ENCODE measurements at places on chromosomes 2 and 18.

- no peak for DNase-seq
Measured at GRCh38 chr2:11699686-11700670, 30.0 kb upstream of the NTSR2 start.

DNA sequence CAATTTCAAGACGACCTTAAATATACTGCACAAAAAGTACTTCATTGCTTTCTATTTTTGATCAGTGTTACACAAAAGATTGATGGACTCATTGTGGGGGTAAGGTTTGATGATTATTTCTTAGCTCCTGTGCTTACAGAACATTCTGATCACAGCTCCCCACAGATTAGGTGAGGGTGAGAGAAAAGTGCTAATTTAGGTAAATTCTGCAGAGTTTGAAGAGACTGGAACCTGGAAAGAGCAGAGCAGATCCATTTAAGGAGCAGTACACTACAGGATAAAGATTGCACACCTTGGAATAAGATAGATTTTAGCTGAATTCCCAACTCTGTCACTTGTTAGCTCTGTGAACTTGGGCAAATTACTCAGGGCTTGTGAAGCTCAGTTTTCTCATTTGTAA lies 291.9 kb upstream of the CDH7 start:
- DNase-seq: no peak

DNA sequence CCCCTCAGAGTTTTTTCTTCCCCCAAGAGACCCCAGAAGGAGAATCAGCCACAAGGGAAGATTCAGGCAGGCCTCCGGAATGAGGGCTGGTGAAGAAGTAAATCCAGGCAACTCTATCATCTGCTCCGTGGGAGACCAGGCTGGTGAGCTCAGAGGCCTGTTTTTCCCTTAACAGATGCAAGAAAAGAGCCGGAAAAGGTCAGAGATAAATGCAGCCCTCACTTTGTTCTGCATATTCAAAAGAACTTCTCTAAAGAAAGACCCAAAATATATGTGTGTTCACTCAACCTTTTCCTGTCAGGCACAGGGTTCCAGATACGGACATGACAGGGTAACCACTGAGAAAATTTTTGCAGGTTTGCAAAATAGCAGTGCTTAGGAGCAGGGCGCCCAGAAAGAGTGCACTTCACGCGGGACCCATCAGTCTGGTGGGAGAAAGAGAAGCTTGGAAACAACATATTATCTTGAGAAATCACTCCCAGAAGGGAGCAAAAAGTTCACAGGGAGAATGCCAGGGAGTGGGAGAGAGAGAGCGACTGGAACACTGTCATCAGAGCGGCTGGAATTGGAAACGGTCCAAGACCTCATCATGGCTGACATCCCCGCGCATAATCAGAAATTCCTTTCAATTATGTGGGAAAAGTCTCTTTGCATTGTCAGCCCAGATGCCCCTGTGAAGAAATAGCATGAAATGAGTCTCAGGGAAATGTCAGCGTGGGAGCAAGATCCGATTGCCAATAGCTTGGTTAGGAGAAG lies 244.8 kb upstream of the SLC14A2 start:
- DNase-seq: no peak

- no peak for DNase-seq
Measured at GRCh38 chr2:159201360-159202063, 85.0 kb downstream of the WDSUB1 start.

DNA sequence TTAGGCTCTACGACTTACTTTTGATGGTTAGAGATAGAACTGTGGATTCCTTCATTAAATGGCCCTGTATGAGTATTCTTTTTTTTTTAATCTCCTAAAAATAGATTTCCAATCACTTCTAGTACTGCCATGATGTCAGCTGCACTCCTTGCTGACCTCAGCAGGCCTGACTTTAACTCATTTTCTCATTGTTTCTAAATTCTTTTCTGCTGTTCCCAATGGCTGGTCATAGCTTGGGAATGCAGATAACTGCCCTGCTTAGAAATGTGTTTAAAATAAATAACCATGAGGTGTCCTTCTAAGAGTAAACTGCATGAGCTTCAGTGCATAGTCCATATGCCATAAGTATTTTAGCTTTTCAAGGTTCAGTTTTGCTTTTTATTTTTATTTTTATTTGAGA lies 15.7 kb downstream of the CCDC85A start:
- peak; percentile 76 for DNase-seq

DNA sequence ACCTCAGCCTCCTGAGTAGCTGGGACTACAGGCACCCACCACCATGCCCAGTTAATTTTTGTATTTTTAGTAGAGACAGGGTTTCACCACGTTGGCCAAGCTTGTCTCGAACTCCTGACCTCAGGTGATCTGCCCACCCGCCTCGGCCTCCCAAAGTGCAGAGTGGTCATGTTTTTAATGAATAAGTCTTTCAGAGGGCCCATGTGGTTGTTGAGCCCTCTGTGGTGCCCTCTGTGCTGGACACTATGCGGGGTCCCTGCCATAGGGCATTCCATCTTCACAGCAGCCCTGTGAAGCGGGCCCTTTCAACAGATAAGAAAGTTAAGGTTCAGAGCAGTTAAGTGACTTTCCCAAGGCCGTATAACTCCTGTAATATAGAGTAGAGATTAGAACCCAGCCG lies 25.9 kb downstream of the MYO7B start:
- no peak for DNase-seq

- no peak for DNase-seq
Measured at GRCh38 chr2:68046642-68047240, 16.1 kb downstream of the C1D start.

DNA sequence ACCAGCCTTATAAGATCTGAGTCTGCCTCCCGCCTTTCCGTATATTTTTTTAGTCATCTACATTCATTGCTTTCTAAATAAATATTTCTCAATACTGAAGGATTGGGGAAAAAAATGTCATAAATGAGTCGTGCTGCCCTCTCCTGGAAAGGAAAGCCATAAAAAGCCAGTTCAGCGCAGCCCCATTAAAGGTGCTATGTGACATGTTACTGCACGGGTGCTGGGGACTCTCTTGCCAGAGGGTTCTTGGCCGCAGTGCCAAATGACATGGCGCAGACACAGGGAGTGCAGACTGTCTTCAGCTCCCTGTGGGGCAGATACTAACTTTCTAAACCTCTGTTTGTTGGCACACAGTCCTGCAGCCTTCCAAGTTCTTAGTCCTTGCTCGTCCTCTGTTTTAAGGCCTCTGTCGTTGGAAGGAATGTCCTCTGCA lies 53.7 kb upstream of the MAP3K20 start:
- no peak for DNase-seq

DNA sequence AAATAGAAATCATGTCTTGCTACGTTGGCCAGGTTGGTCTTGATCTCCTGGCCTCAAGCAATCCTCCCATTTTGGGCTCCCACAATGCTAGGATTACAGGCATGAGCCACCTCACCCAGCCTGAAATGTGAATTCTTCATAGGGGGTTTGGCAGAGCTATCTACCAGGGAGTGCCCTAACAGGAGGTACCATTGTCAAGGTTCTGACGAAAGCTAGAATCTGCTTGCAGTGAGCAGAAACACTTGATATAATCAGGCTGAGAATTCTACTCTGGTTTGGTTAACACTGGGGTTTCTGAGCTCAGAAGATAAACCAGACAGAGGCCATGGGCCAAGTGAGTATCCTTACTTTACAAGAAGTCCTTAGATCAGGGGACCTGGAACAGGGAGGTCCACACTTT lies 7.2 kb upstream of the LAMA3 start:
- DNase-seq: no peak

GRCh38 chr18:11526675-11527074 lies 82.7 kb upstream of the SLC35G4 start:
- no peak for DNase-seq

DNA sequence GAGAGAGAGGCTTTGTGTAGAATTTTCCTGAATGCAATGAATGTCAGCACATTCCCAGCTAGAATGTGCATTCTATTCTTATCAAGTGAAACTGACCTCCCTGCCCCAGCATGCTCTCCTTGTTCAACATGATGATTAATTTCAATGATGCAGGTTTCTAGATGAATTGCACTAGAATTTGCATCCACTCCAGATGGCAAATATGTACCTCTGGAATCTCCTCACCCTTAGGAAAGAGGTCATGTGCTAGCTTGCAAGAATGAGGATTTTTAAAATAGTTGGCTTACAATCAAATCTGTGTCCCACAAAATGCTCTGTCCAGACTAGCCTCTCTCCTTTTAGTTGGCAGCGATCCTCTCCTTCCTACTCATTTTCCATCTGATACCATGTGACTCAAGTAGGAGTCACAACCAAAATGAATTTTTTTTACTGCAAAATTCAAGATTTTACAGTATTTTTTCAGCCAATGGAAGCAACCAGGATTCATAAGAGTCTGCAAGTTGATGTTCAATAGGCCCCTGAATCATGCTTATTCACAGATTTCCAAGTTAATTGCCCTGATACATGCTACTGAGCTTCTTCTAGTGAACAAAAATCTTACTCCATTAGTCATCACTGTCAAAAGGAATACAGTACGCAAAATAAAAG lies 21.0 kb upstream of the STAT4 start:
- peak; percentile 88 for DNase-seq

GRCh38 chr2:222871291-222871690 lies 10.5 kb downstream of the ACSL3 start:
- DNase-seq: no peak

DNA sequence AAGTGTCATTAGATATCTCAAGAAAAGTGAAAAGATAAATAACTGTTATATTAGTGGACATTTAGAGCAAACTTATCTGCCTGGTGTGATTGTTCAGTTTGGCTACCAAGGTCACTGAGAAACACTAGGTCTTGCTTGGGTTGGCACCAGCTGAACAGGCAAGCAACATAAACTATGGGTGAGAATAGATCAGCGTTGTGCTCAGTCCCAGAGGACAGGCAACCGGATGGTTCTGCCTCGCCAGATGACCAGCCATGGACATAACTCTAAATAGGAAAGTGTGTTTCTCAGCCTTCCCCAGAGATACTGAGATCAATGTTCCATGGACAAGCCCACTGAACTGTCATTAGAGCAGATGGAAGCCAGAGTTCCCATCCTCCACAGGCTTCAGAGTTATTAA lies 203.4 kb upstream of the VRK2 start:
- DNase-seq: no peak

DNA sequence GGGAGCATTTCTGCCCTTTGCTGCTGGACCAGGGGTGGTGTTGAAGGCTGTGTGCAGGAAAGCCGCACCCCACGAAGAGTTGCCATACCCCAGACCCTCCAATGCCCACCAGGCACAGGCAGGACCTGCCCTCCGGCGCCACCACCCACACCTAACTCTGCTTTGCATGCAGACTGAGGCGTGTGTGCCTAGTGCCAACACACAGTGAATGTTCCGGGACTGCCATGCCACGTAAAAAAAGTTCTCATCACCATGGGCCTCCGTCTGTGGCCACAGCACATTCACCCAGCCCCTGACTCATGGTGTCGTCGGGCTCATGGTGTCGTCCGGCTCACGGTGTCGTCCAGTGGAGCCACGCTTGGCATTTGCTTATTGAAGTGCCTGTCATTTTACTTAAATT lies 184.9 kb upstream of the RAB6C start:
- DNase-seq: no peak

DNA sequence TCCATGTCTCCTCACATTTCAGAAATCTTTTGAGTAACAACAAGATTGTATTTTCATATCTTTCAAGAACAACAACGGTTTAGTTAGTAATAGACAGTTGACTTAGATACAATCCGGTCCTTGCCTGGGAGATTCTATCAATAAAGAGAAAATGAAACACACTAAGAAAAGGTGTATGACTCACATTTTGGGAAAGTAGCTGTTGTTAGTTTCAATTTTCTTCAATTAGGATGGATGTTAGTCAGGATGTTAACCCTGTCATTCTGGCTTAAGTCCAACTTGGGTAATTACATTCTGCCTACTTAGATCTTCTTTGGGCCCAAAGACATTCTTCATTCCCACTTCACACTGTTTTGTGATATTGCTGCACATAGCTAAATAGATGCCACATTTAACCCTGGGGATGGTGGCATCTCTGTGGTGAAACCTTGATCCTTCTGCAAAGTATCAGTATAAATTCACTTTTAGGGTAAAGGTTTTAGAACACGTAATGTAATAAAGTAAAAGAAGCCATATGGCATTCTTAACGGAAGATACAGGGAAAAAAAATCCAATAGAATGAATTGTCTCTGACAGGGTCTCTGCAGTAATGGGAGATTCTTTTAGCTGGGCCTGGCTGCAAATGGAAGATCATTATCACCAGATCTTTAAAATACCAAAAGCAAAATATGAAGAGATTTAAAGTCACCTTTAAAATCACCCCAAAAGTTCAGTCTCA lies 365.5 kb downstream of the FIGN start:
- no peak for DNase-seq

- DNase-seq: no peak
Measured at GRCh38 chr2:128526455-128526976, 207.8 kb upstream of the HS6ST1 start.

DNA sequence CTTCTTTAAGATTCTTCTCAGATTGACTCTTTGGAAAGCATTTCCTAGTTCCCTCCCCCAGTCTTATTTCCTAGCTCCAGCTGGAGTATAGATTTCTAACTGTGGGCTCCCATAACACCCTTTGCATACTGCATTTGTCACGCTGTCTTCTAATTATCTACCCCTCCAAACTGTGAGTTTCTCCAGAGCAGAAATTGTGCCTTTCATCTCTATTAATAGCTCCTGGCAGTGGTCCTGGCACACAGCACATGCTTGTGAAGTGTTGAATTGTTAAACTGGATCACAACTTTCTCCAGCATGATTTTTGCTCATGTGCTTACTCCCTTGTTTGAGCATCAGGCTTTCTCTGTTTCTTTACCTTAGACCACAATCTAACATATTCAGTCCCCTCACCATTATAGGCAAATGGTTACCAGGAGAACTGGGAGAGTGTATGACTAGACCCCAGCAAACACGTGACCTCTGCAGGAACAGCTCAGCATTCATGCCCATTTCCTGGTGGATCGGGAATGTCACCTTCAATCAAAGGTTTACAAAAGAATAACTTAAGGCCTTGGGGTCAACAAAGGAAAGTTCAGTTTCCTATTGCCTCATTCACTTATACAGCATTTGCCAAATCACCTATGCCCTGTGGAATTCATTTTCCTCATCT lies 175.7 kb upstream of the TANK start:
- DNase-seq: no peak

DNA sequence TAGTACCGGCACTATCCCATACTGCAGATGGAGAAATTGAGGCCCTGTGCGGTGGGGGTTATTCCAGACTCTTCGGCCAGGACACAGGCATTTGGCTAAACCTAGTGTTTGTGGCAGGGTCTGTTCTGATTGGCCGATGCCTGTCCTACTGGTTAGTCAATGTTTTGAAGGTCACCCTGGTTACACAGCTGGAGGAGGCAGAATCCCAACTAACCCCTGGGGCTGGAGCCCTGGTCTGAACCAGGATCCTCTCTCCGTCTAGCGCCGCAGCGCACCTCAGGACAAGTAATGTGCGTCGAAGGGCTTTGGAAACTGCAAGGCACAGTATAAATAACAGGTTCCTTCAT lies 19.4 kb downstream of the TEX44 start:
- no peak for DNase-seq
